ENCODE measurements at places on chromosomes 5 and 9. TPM values are rescaled to one million over a fixed set of nuclear protein-coding genes. Genes with fewer than 3 reads are reported as not detected.

PCDHA10 gene
- 4.9 TPM for total RNA-seq

SHC3 gene
- 1.0 TPM for total RNA-seq

GNPDA1 gene
- total RNA-seq = 38.3 TPM

CERCAM gene
- 30.5 TPM for total RNA-seq

PAPPA gene
- total RNA-seq = 3.4 TPM

PPP1R26 gene
- 13.9 TPM for total RNA-seq

JAK2 gene
- total RNA-seq = 46.9 TPM

EIF4EBP3 gene
- total RNA-seq = 18.0 TPM

STPG3 gene
- total RNA-seq = not detected

SPINK4 gene
- total RNA-seq = not detected

PRRT1B gene
- not detected for total RNA-seq

ACER2 gene
- 16.7 TPM for total RNA-seq

IL4 gene
- not detected for total RNA-seq

C9orf85 gene
- 15.7 TPM for total RNA-seq

LCN10 gene
- 6.7 TPM for total RNA-seq

OCLN gene
- total RNA-seq = 35.7 TPM

DNA sequence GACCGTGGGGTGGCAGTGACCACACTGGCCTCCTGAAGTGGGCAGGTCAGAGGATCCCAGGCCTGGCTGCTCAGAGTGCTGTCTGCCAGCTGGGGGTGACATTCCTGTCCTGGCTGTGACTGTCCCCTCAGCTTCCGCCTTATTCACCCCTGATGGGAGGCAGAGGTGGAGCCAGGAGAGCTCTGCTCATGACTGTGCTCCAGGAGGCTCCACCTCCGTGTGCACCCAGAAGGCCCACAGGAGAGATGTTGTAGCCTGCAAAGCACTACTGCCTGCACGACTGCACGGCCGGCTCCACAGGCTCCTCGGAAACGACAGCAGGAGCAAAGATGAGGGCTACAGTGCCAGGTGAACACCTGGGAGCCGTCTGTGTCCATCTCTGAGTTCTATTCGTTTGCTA is 60.9 kb downstream of the ROPN1L start:
- H3K27ac ChIP-seq = no peak overlapping the region
- H3K4me1 ChIP-seq = no peaks in the 10 kb centered on the region
- DNase-seq = no peak
- H3K27me3 ChIP-seq = no peaks in the 10 kb centered on the region
- H3K36me3 ChIP-seq = no peaks in the 10 kb centered on the region

DNA sequence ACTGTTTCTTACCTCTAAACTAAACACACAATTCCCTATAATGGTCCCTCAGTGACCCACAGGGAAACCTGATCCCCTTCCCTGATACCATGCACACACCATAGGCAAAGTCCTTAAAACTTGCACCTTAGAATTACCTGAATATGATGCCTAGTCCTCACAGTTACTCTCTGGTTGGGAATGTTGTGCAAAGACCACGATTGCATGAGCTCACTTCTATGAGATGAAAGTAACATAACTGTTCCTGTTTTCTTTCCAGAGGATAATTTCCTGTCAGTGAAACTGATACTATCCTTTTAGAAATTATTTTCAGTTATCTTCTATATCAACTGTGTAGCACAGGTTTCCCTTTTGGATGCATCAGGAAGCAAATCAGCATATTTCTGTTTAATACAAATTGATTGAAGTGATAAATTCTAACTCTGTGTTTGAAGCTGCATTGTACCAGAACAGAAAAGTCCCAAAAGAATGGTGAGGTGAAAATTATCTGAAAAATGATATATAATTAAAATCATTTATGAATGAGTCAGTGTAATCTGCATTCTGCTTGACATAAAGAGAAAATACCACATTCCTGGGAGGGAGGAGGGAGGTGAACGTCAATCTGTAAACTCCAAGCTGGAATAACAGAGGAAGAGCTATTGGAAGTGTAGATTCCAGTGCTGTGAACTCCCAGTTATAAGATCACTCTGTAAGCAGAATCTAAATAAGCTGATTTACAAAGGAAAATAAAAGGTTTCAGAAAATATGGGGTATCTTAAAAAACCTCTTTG is 51.2 kb upstream of the TNFAIP8 start:
- H3K27me3 ChIP-seq = no peaks in the 10 kb centered on the region
- no peaks in the 10 kb centered on the region for H3K36me3 ChIP-seq

DNA sequence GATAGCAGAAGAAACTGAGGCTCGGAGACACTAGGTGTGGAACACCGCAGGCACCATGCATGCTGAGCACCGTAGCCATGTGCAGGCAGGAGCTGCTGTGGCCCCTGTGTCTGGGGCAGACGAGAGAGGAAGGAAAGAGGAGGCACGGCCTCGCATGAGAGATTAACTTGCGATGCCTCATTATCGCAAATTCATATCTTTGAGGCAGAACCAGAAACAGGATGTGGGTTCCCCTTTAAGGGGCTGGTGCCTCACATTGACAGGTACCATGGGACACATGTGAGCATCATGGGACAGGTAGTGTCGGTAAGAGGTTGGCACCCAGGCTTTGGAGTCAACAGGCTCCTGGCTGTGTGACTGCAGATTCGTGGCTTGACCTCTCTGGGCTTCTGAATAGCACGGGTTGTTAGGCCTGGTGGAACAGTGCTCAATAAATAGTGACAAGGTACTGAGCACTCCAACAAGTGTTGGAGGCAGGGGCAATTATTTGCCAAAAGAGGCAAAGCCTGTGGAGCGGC is 40.8 kb downstream of the NAIF1 start:
- H3K4me3 ChIP-seq = no peak overlapping the region
- H3K4me1 ChIP-seq = no peaks in the 10 kb centered on the region
- H3K27me3 ChIP-seq = no peaks in the 10 kb centered on the region
- DNase-seq = peak; percentile 31
- H3K27ac ChIP-seq = peak overlapping the region; percentile 68
- H3K36me3 ChIP-seq = no peaks in the 10 kb centered on the region

- H3K36me3 ChIP-seq = no peaks in the 10 kb centered on the region
- DNase-seq = peak; percentile 2
- no peaks in the 10 kb centered on the region for H3K4me1 ChIP-seq
- no peak overlapping the region for H3K27ac ChIP-seq
- no peak overlapping the region for H3K4me3 ChIP-seq
These were observed 205.5 kb downstream of the PAX5 start for GRCh38 chr9:36828611-36829013.

DNA sequence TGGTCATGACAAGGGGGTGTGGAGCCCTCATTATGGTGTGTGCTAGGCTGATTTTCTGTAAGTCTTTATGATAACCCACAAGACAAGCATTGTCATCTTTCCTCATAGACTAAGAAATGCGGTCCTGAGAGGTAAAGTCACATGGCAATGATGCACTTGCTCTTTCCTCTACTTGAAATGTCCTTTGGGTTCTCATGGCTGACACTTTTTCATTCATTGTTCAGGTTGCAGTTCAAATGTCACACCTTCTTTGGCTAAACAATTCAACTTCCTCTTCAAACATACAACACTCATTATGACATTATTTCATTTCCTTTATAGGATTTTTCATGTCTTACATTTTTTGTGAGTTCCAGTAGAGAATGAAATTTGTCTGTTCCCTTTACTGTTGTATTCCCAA is 323.6 kb upstream of the PRR16 start:
- peak overlapping the region; percentile 30 for H3K27ac ChIP-seq
- H3K27me3 ChIP-seq = no peaks in the 10 kb centered on the region
- no peaks in the 10 kb centered on the region for H3K36me3 ChIP-seq
- H3K4me1 ChIP-seq = no peaks in the 10 kb centered on the region
- H3K4me3 ChIP-seq = no peak overlapping the region
- no peak for DNase-seq

- no peaks in the 10 kb centered on the region for H3K36me3 ChIP-seq
- H3K4me1 ChIP-seq = no peaks in the 10 kb centered on the region
- H3K4me3 ChIP-seq = no peak overlapping the region
- DNase-seq = no peak
- no peaks in the 10 kb centered on the region for H3K27me3 ChIP-seq
These were observed 56.7 kb upstream of the TNFSF8 start for GRCh38 chr9:114987116-114987515.

DNA sequence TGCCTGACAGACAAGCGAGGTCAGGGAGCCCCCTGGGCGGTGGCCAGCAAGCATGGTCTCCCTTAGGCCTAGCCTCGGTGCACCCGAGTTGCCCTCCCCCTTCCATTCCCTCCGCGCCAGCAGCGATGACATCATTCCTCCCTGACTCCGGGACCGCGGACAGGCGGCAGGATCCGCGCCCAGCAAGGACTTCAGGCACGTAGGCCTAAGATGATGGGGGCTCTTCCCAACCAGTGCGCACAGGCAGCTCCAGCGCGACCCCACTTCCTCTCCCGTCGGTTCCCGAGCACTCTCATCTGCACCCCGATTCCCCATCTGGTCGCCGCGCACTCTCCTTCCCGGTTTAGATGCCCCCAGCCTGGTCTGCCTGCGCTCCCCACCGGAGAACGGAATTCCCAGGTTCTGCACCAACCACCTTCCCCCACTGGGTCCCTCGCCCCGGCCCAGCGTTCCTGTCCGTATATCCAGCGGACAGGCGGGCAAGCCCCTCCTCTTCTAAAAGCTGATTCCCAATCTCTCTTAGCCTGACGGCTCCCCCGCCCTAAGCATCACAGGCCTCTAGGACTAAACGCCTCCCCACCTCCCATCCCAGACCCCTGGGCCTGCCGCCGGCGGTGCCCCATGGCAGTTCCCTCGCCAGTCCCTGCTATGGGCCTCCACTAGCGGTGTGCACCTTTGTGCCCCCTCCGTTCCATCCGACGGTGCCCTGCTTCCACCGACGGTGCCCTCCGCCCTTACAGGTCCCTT is 931 bp downstream of the FAM219A start:
- no peaks in the 10 kb centered on the region for H3K36me3 ChIP-seq
- no peaks in the 10 kb centered on the region for H3K27me3 ChIP-seq
- no peaks in the 10 kb centered on the region for H3K4me1 ChIP-seq

GRCh38 chr9:28056466-28056865 is 483.2 kb upstream of the C9orf72 start:
- H3K4me3 ChIP-seq = no peak overlapping the region
- H3K36me3 ChIP-seq = no peaks in the 10 kb centered on the region
- H3K27ac ChIP-seq = no peak overlapping the region
- DNase-seq = no peak
- H3K27me3 ChIP-seq = no peaks in the 10 kb centered on the region

GRCh38 chr5:43335681-43336080 is 22.5 kb upstream of the HMGCS1 start:
- no peaks in the 10 kb centered on the region for H3K27me3 ChIP-seq
- no peaks in the 10 kb centered on the region for H3K36me3 ChIP-seq
- no peaks in the 10 kb centered on the region for H3K4me1 ChIP-seq
- H3K4me3 ChIP-seq = no peak overlapping the region
- no peak for DNase-seq

GRCh38 chr5:62931153-62931950 is 352.7 kb downstream of the LRRC70 start:
- no peak overlapping the region for H3K4me3 ChIP-seq
- H3K36me3 ChIP-seq = no peaks in the 10 kb centered on the region
- H3K4me1 ChIP-seq = no peaks in the 10 kb centered on the region

DNA sequence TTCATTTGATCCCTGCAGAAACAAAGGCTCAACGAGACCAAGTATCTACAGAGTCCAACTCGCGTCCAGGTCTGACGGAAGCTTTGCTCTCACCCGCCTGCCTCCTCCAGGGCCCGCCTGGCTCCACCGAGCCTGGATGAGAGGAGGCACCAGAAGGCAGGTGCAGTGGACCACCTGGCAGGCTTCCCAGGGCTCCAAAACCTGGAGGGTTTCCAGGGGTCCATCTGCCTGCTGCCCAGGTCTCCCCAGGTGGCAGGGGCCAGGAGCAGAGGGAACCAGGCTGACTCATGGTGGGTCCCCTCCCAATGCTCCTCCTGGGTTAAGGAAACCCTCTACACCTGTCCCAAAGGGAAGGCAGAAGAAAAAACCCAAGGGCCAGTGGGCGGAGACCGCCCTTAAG is 59.5 kb downstream of the VAV2 start:
- no peak overlapping the region for H3K27ac ChIP-seq
- no peak for DNase-seq
- H3K27me3 ChIP-seq = no peaks in the 10 kb centered on the region
- H3K4me1 ChIP-seq = no peaks in the 10 kb centered on the region
- no peak overlapping the region for H3K4me3 ChIP-seq

DNA sequence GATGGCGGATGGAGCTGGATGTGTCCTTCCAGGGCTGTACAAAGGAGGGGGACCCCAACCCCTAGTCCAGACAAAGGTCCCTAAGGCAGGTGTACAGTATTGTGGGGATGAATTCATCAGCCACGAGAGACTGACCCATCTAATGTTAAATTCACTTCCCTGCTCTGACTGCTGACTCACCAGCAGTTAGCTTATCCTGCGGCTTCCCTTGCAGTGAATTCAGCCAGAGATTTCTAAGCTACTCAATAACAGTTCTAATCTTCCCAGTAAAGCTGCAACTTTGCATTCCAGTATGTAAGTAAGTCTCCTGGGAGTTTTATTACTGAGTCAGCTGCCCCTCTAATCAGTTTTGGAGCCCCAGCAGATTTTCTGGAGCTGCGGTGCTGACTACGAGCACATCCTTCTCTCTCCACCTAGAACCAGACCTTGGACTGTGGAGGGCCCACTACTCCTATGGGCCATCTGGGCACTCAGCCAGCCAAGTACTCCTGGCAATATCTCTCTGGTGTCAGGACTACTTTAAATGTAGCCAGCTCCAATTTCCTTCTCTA is 16.1 kb downstream of the B4GALT1 start:
- peak overlapping the region; percentile 29 for H3K4me3 ChIP-seq
- no peak for DNase-seq
- no peaks in the 10 kb centered on the region for H3K27me3 ChIP-seq
- H3K36me3 ChIP-seq = no peaks in the 10 kb centered on the region
- peaks cover 19% of the 10 kb centered on the region for H3K4me1 ChIP-seq
- H3K27ac ChIP-seq = peak overlapping the region; percentile 78

GRCh38 chr9:117080765-117081390 is 334.0 kb downstream of the ASTN2 start:
- no peaks in the 10 kb centered on the region for H3K36me3 ChIP-seq
- no peak overlapping the region for H3K27ac ChIP-seq
- H3K4me3 ChIP-seq = no peak overlapping the region
- H3K4me1 ChIP-seq = no peaks in the 10 kb centered on the region

- DNase-seq = no peak
- H3K36me3 ChIP-seq = no peaks in the 10 kb centered on the region
- H3K27me3 ChIP-seq = no peaks in the 10 kb centered on the region
- no peak overlapping the region for H3K27ac ChIP-seq
- no peaks in the 10 kb centered on the region for H3K4me1 ChIP-seq
These were observed 123.7 kb upstream of the ANKRD55 start for GRCh38 chr5:56356836-56357160.

- H3K27me3 ChIP-seq = no peaks in the 10 kb centered on the region
- no peaks in the 10 kb centered on the region for H3K4me1 ChIP-seq
- peak overlapping the region; percentile 70 for H3K27ac ChIP-seq
These were observed 20.0 kb downstream of the PTPN3 start for GRCh38 chr9:109478051-109478563.
